ENCODE measurements at places on chromosomes 16 and 17.

GRCh38 chr17:37360632-37361031 lies 15.2 kb upstream of the C17orf78 start:
- no peak for DNase-seq

DNA sequence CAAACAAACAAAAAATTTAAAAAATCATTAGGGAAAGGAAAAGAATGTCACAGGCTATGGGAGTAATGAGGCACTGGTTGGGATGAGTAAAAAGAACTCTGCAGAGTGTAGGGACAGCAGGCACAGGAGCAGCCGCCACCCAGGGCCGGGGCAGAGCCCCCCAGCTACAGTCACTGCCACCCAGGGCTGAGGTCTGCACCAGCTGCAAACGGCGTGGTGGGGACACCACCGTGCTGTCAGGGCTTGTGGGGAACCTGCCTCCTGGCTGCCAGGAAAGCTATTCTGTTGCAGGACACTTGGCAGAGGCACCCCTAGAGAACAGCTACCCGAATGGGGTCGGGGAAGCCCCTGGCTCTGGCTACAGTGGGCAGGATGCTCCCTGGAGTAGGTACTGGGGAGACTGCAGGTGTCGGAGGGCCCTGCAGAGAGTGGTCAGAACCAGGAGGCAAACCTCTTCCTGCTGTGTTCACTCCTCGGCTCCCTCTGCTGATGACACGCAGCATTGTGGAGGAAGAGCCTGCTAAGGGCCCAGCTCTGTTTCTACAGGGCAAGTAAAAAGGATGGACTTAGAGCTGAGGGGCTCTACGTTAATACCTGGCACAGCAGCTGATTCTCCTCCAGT lies 32.3 kb upstream of the CAPN15 start:
- DNase-seq: no peak

DNA sequence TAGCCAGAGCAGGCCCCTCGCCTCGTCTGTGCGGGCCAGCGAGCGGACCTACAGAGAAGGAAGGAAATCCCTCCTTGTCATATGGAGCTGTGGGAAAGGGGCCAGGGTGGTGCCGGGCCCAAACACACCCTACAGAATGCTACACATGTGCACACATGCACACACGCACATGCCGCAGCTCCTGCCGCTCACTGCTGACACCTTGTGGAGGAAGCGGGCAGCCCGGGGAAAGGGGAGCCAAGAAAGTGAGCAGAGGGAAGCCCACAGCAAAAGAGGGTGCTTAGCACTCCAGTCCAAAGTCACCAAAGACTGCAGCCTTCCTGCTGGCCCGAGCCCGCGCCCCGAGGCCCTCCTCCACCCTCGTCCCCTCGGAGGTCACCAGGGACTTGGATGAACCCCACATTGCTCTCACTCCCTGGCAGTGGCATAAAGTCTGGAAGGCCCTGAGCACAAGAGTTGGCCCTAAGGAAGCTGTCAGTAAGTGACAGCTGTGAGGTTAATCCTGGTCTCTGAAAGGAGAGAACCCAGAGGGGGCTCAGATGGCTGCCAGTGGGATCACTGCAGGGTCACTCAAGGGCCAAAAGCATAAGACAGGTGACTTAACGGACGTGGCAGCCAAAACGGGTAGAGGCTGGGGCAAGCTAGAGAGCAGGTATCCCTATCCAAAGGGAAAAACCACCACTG lies 68.2 kb downstream of the MYO18A start:
- DNase-seq: no peak

DNA sequence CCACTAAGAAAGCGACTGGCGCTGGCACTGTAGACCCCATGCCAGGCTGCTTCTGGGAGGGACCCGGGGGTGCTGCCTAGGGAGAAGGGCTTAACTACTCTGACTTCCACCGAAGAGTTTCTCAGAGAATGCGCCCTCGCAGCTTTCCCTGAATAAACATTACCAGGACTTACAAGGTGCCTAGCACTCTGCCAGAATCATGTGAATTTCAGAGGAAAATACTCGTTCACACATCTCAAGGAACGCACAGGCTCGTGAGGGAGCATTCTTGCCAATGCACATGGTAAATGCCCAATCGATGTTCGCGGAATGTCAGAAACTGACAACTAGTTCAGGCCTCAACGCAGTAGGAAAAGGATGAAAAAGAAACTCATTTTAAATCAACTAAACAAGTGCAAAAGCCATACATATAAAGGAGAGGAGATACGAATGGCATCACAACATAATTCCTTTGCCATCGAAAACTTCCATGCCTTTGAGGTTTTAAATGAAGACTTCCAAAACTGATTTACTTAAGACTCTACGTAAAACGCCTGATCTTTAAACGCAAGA lies 999 bp downstream of the CMC2 start:
- DNase-seq: no peak

DNA sequence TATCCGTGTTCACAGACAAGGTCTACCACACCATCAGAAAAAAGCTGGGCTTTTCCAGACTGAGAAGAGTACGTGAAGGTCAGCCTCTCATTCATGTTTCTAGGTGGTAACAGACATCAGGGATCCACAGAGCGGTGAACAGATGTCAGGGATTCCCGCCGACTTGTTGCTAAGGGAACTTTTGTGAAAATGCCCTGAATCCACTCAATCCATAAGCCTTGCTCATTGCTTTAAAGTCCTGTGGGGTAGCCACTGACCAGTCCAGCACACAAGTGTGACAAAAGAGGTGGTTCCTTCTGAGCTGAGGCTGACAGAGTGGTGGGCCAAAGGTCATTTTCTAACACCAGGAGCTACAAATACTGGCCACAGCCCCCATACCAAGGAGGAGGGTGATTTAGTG lies 5.9 kb downstream of the GAS7 start:
- no peak for DNase-seq

DNA sequence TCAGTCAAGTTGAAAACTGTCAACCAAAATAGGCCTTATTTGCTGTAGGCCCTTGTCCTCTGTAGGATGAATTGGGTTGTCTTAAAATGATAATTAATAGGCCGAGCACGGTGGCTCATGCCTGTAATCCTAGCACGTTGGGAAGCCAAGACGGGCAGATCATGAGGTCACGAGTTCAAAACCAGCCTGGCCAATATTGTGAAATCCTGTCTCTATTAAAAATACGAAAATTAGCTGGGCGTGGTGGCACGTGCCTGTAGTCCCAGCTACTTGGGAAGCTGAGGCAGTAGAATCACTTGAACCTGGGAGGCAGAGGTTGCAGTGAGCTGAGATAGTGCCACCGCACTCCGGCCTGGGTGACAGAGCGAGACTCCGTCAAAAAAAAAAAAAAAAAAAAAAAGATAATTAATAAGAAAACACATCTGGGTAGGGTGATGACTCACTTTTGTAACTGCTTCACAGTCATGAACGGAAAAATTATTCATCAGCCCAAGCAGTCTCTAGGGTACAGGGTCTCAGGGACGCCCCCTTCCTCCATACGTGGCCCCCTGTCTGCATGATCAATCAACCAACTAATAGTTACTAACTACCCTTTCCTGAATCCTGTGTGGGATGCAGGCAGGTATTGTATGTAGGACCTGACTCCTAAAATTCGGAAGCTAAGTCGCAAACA lies 137.0 kb upstream of the RCVRN start:
- DNase-seq: no peak

GRCh38 chr17:50589095-50589705 lies 28.7 kb downstream of the CACNA1G start:
- no peak for DNase-seq

DNA sequence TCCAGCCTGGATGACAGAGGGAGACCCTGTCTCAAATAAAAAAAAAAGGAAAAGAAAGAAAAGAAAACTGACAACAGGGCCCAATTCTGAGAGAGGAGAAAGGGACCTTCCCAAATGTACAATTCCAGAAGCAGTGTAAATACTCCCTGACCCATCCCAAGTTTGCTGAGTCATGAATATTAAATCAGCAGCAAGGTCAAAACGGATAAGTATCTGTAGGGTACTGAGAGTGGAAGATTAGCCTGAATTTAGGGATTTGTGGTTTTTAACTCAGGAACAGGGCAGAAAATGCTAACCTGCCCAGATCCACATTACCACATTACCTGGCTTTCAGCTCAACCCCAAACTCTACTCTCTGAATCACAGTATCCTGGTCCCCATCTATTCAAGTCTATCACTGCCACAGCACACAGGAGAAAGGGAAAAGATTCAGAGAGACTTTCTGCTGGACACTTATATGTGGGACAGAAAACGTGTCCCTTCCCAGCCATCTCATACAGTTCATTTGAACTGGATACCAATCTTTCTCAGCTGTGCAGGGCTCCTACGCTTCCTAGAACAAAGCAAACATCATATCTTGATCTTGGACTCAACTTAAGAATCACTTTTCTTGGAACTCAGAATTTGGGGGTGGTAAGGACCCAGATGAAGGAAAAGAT lies 2.9 kb downstream of the FXR2 start:
- no peak for DNase-seq

GRCh38 chr16:8158051-8158450 lies 432.3 kb downstream of the TMEM114 start:
- DNase-seq: no peak

- DNase-seq: no peak
Measured at GRCh38 chr17:66711401-66711800, 123.5 kb upstream of the CACNG5 start.

GRCh38 chr17:35684055-35684802 lies 47.2 kb upstream of the RASL10B start:
- DNase-seq: no peak

DNA sequence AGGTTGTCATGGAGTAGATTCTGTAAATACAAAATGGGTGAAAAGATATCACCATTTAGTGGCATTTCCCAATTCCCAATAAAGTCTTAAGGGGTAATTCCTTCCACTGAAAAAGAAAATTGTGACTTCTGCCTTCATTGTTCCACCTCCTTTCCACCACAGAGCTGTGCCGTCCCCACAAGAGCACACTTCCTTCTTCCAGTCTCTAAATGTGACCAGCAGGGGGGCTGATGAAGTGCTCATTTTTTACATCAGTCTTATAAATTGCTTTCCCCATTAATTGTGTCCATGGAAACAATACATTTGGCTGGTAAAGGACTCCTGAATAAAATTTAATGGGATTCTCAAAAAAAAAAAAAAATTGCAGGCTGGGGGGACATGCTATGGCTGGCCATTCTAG lies 260.8 kb upstream of the PSMD7 start:
- no peak for DNase-seq

DNA sequence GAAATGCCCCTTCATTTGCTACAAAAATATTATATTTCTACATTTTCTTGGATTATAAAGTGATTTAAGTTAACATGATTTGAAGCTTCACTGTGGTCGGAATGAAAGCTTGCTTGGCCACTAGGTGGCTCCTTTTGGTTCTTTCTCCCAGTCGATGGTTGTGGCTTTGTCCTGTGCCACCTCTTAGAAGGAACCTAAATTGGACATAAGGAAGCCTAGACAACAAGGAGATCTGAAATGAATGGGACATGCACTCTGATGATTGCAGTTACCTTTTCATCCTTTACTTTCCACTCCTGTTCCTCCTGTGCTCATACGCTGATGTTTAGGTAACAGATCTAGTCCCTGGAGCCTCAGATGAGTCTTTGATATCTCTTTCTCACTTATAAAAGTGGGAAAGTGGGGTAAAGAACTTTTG lies 39.2 kb downstream of the FTO start:
- no peak for DNase-seq

DNA sequence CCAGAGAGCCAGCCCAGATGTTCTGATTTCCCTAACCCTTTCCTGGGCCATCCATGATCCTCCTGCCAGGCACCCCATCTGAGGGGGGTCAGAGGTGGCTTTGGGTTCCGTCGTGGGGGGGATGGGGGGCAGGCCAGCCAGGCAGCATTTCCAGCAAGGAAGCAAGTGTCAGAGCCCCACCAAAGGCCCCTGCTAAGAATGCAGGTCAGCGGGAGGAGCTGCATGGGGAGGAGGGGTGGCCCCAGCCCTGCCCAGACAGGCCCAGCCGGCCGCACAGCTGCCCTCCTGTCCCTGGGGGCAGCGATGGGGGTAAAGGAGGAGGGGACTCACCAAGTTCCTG lies 2.3 kb upstream of the SCRN2 start:
- no peak for DNase-seq

GRCh38 chr17:58412961-58413586 lies 4.3 kb downstream of the RNF43 start:
- no peak for DNase-seq

DNA sequence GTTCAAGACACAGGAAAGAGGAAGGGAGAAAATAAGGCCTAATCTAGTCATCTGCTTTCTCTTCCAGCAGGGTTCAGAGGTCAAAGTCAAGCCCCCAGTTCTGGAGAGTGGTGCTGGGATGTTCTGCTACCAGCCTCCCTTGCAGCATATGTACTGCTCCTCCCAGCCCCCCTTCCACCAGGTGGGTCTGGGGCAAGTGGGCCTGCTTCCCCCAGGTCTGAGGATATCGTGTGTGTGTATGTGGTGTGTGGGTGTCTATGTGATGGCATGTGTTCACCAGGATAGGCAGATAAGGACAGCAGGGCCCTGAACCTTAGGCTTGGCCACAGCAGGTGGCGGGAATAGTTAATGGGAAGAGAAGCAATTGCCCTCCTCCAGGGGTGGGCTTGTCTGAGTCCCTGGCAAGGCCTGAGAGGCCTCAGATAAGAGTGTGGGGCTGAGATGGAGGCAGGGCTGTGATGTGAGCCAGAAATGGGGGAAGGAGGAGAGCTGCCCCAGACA lies 21.1 kb downstream of the FOXN1 start:
- no peak for DNase-seq

DNA sequence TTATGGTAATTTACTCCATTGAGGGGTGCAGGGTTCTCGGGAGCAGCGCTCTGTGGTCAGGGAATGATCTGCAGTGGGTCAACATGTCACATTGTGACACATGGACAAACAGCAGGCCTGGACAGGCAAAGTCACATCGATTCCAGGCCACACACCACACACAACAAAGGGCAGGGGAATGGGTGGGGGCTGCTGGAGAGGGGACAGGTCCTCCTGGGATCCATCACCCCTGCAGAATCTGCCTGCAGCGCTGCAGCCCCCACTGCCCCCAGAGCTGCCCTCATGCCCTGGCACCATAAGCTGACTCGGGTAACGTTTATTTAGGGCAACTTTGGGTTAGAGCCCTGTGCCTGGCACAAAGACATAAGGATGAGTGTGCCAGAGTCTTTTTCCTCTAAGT lies 9.1 kb downstream of the PEMT start:
- DNase-seq: no peak

- DNase-seq: no peak
Measured at GRCh38 chr16:72979974-72980373, 68.0 kb downstream of the ZFHX3 start.

DNA sequence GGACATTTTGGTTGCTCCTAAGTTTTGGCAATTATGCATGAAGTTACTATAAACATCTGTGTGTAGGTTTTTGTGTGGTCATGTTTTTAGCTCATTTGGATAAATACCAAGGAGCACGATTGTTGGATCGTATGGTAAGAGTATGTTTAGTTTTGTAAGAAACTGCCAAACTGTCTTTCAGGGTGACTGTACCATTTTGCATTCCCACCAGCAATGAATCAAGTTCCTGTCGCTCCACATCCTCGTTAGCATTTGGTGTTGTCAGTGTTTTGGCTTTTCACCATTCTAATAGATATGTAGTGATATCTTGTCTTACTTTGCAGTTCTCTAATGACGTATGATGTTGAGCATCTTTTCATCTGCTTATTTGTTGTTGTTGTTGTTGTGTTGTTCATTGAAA lies 20.2 kb downstream of the TENT4B start:
- DNase-seq: no peak

GRCh38 chr17:2724784-2725164 lies 13.2 kb upstream of the CLUH start:
- no peak for DNase-seq
